H9 (cell line): ENCODE measurements at places on chromosomes 3 and 15. TPM values are rescaled to one million over a fixed set of nuclear protein-coding genes. Genes with fewer than 3 reads are reported as not detected.

- no peaks in the 10 kb centered on the region for H3K27me3 ChIP-seq
- H3K4me3 ChIP-seq, result no peak overlapping the region
- H3K4me1 ChIP-seq, result peaks cover 6% of the 10 kb centered on the region
- no peak overlapping the region for H3K27ac ChIP-seq
These were observed 83.9 kb downstream of the LRRK1 start for GRCh38 chr15:101003081-101003480.

- no peak overlapping the region for H3K4me3 ChIP-seq
- H3K4me1 ChIP-seq, result peaks cover 12% of the 10 kb centered on the region; the same call in 1 of the 2 replicates
- no peak for DNase-seq
- H3K36me3 ChIP-seq, result no peaks in the 10 kb centered on the region
- no peaks in the 10 kb centered on the region for H3K27me3 ChIP-seq
- H3K27ac ChIP-seq, result no peak overlapping the region
These were observed 247.6 kb upstream of the C2CD4B start for GRCh38 chr15:62412686-62413085.

DNA sequence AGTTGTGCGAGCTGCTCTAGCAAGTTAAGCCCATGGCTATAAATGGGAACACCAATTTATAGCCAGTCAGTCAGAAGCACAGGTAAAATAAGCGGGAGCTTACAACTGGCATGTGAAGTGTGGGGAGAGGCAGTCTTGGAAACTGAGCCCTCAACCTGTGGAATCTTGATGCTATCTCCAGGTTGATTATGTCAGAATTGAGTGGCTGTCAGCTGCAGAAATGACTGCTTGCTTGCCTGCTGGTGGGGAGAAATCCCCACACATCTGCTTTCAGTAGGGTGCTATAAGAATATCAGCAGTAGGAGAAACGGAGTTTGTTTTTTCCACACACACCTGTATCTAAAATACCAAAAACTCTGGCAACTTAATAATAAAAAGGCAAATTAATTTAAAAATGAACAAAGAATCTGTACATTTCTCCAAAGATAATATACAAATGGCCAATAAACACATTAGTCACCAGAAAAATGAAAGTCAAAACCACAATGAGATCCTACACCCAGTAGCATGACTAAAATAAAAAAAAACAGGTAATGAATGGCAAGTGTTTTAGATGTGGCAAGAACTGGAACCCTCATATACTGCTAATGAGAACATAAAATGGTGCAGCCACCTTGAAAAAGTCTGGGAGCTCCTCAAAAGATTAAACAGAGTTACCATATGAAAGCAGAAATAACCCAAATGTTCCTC, 26.0 kb upstream of the MAP4 start:
- H3K27ac ChIP-seq, result no peak overlapping the region
- no peak for DNase-seq
- H3K36me3 ChIP-seq, result peaks cover 3% of the 10 kb centered on the region; the same call in 2 of the 3 replicates
- no peak overlapping the region for H3K4me3 ChIP-seq
- H3K4me1 ChIP-seq, result no peaks in the 10 kb centered on the region; the same call in 1 of the 2 replicates

DNA sequence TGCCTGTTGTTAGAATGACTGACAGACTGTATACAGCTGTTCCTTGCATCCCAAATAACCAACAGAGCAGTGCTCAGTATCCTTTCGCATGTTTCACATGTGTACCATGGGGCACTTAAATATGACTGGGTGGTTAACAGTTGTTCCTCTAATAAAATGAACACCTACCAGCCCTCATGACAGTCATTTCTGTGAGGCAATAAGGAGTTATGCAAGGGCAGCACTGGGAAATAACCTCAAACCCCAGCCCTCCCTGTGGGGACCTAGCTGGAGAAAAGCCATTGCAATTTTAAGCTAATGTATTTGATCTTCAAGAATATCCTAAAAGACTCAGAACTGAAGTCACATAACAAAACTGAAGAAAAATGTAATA, 7.3 kb downstream of the RFT1 start:
- DNase-seq, result no peak
- H3K4me3 ChIP-seq, result no peak overlapping the region
- no peaks in the 10 kb centered on the region for H3K27me3 ChIP-seq
- no peaks in the 10 kb centered on the region for H3K4me1 ChIP-seq
- no peak overlapping the region for H3K27ac ChIP-seq

DNA sequence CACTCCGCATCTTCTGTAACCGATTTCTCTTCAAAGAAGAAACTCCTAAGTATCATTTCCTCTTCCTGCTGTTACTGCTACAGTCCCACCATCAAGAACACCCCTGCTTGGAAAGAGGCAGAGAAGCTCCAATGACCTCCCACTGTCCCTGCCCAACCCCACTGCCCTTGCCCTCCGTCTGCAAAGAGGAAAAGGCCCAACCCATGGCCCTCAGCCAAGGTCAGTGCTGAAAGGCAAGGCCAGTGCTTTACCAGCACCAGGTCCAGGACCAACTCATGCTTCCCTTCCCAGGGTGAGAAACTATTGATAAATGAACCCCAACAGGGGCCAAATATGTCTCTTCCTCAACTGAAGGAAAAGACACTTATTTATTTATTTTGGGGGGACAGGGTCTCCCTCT, 22.5 kb downstream of the FAM240A start:
- no peak overlapping the region for H3K4me3 ChIP-seq
- DNase-seq, result no peak
- H3K4me1 ChIP-seq, result no peaks in the 10 kb centered on the region; the same call in 1 of the 2 replicates
- no peak overlapping the region for H3K27ac ChIP-seq

- H3K36me3 ChIP-seq, result no peaks in the 10 kb centered on the region
- H3K4me1 ChIP-seq, result 0 out of 2 replicates have a peak, but pooled peaks cover 3% of the 10 kb centered on the region
- H3K4me3 ChIP-seq, result no peak overlapping the region
These were observed 159.5 kb downstream of the TIGIT start for GRCh38 chr3:114453361-114453780.

GRCh38 chr3:111776827-111777483, 82.1 kb upstream of the PHLDB2 start:
- DNase-seq, result no peak
- no peaks in the 10 kb centered on the region for H3K4me1 ChIP-seq
- H3K4me3 ChIP-seq, result no peak overlapping the region
- no peaks in the 10 kb centered on the region for H3K27me3 ChIP-seq
- no peak overlapping the region for H3K27ac ChIP-seq

DNA sequence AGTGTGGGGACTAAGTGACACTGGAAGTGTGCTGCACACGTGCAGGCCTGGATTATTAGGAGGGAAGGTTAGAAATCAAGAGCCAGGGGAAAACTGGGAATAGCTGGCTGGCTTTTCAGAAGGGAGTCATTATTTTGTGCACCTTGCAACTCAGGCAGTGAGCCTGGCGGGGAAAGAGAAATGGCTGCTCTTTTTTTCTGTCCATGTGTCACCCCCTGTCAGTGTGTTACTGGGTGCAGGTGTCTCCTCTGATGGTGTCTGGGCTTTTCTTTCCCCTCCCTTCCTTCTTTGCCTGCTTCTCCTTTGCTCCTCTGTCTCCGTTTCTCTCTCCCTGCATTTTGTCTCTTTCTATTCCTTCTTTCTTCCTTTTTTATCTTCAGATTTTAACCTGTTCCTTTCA, 130.7 kb downstream of the APBA2 start:
- DNase-seq, result no peak
- no peak overlapping the region for H3K27ac ChIP-seq
- peaks cover 5% of the 10 kb centered on the region; the same call in 1 of the 2 replicates for H3K4me1 ChIP-seq
- no peaks in the 10 kb centered on the region for H3K36me3 ChIP-seq

CNTN4 gene
- total RNA-seq, result 1.6 TPM in 2 replicates

DNA sequence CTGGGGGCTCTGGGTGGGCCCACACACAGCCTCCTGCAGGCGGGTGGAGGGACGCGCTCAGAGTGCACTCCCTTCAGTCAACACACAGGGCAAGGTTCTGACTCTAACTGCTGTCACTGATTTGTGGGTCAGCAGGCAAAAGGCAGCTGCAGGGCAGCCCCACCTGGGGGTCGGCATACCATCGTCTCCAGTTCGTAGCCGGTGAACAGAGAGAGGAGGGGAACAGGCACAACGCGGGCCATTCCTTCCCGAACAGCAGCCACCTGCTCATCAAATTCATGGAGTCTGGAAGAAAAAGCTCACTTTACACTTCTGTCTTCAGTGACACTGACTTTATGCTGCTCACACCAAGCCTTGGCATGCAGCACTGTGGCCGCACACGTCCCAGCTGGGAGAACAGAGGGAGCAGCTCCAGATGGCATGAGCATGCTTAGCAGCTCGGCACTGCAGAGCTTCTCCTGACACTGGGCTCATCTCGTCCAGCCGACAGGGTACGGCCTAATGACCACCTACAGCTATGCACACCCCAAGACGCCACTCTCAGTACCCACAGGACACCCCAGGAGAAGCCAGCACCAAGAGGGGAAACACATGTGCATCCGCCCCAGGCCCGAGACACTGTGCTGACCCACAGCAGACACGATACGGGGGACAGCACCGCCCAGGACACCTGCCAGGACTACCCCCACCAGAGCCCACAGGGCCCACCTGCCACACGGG, 14.4 kb upstream of the OCA2 start:
- no peaks in the 10 kb centered on the region for H3K4me1 ChIP-seq
- DNase-seq, result no peak
- no peaks in the 10 kb centered on the region for H3K27me3 ChIP-seq
- peaks cover 46% of the 10 kb centered on the region for H3K36me3 ChIP-seq
- H3K27ac ChIP-seq, result no peak overlapping the region

DNA sequence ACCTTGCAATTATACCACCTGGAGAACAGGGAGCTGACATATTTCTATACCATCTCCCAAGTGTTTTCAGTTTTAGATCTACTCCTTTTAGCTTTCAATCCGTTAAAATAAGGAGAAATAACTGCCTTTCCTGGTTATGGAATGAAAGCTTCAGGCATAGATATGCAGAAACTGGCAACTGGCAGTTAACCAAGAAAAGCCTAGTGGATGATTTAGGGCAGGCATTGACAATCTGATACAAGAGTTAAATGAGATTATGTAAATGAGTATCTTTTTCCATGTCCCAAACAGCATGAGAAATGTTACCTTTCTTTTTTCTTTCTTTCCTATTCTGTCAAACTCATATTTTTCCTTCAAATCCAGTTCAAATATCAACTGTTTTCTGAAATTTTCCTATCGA, 689.1 kb upstream of the DPPA4 start:
- no peaks in the 10 kb centered on the region for H3K4me1 ChIP-seq
- peaks cover 22% of the 10 kb centered on the region for H3K36me3 ChIP-seq
- no peak overlapping the region for H3K4me3 ChIP-seq

SELENOS gene
- 57.7 and 65.1 TPM in 2 replicates for total RNA-seq

PLD1 gene
- 1.5 and 1.8 TPM in 2 replicates for total RNA-seq

DNA sequence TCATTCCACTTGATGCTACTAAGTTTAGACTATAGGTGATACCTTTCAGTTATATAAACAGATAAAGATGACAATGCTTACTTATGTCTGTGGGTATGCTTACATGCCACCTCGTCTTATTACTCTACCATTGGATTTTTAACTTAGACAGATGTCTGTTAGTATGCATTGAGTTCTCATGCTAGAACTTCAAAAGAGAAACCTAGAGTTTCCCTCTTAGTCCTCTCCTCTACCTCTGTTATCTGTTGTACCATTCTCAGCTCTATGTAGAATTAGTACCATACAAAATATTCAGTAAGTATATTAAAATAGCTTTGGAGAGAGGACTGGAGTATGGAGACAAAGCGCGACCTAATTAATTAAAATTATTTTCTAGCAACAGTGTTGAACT, 111.3 kb downstream of the BBX start:
- H3K27me3 ChIP-seq, result no peaks in the 10 kb centered on the region
- no peak overlapping the region for H3K4me3 ChIP-seq
- H3K36me3 ChIP-seq, result no peaks in the 10 kb centered on the region

DNA sequence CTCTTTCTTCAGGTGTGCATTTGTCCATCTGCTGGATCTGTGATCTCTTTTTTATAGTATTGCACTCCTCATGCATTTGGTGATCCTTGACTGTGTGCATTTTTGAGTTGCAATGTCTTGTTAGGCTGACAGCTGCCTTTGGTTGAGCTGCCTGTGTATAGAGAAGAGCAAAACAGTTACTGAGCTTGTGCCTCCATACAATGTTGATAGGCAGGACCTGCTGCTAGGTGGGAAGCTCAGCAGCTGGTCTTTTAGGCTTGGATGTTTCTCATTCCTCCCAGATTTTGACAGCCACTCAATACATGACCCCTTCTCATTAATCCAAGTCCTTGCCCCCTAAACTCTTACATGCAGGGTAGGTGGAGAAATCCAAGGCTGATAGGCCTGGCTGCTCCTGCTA, 74.8 kb upstream of the PIAS1 start:
- no peaks in the 10 kb centered on the region for H3K27me3 ChIP-seq
- H3K36me3 ChIP-seq, result peaks cover 2% of the 10 kb centered on the region
- no peak overlapping the region for H3K4me3 ChIP-seq
- no peaks in the 10 kb centered on the region for H3K4me1 ChIP-seq

DNA sequence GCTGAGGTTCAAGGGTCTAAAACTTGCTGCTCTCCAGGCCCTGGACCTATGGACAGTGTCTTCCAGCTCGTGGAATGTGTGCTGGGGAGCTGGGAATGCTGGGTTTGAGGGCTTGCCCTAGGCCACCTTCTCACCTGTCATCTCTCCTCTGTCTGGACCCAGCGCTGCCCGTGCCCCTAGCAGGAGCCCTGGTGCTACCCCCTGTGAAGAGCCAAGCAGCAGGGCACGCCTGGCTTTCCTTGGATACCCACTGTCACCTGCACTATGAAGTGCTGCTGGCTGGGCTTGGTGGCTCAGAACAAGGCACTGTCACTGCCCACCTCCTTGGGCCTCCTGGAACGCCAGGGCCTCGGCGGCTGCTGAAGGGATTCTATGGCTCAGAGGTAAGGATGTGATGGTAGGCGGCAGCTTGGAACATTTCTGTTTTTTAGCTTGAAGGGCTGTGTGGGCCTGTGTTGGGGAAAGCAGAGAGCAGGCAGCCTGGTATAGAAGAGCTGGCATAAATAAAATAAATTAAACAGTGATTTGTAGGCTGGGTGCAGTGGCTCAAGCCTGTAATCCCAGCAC, 5.1 kb downstream of the CHRD start:
- DNase-seq, result no peak
- no peak overlapping the region for H3K27ac ChIP-seq
- peaks cover 23% of the 10 kb centered on the region for H3K27me3 ChIP-seq
- no peaks in the 10 kb centered on the region for H3K36me3 ChIP-seq

UACA gene
- total RNA-seq, result 36.1 and 38.0 TPM in 2 replicates

SEMA6D gene
- 15.8 TPM in 2 replicates for total RNA-seq

DNA sequence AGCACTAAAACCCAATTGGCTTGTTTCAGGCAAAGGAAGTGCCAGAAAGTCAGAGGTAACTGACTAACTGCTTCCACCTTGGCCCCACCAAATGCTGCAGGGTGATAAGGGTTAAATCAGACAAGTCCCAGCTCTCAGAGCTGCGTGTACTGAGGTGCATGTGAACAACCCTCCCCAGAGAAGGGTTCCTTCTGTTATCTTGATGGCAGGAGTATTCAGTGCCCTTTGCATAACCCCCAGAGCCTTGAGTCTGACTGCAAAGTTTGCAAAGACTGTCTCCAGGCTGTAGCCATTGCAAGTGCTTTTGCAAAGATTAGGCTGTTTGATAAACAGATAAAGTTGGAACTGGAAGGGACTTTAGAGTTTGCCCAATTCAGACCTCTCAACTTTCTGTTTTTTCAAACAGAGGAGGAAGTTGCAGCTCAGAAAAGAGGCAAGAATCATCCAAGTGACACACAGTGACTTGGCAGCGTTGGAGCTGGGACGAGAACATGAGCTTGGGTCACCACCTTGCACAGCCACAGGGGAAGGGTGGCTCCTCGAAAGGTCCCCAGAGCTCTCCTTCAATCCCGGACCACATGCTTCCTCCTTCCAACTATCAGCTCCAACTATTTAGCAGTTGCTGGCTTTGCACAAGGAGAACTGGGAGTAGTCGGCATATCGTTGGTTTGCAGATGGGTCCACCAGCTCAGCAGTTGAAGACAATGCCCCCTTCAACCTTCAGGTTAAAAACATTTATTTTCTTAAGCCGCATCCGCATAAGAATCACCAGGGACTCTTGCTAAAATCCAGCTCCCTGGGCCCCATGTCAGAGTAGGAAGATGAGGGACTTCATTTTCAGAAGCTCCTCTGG, 224.8 kb upstream of the HES1 start:
- H3K36me3 ChIP-seq, result peaks cover 6% of the 10 kb centered on the region; the same call in 1 of the 2 replicates
- no peaks in the 10 kb centered on the region for H3K27me3 ChIP-seq
- no peaks in the 10 kb centered on the region for H3K4me1 ChIP-seq
- no peak overlapping the region for H3K27ac ChIP-seq
- no peak for DNase-seq
